ENCODE measurements at places on chromosomes 1 and 21. TPM values are rescaled to one million over a fixed set of nuclear protein-coding genes. Genes with fewer than 3 reads are reported as not detected.

FCMR gene
- 4.5 TPM for total RNA-seq

PRAMEF18 gene
- total RNA-seq, result not detected

CLCA1 gene
- total RNA-seq, result not detected

ANGPTL3 gene
- not detected for total RNA-seq

CXADR gene
- total RNA-seq, result 9.8 TPM

SYT11 gene
- total RNA-seq, result 9.9 TPM

CFHR1 gene
- total RNA-seq, result 0.21 TPM

KCNH1 gene
- not detected for total RNA-seq

KCNA2 gene
- total RNA-seq, result 0.60 TPM
